ENCODE measurements at places on chromosomes 6 and 20.

GRCh38 chr6:100134297-100134696 is 140.3 kb upstream of the MCHR2 start:
- no peak for DNase-seq

DNA sequence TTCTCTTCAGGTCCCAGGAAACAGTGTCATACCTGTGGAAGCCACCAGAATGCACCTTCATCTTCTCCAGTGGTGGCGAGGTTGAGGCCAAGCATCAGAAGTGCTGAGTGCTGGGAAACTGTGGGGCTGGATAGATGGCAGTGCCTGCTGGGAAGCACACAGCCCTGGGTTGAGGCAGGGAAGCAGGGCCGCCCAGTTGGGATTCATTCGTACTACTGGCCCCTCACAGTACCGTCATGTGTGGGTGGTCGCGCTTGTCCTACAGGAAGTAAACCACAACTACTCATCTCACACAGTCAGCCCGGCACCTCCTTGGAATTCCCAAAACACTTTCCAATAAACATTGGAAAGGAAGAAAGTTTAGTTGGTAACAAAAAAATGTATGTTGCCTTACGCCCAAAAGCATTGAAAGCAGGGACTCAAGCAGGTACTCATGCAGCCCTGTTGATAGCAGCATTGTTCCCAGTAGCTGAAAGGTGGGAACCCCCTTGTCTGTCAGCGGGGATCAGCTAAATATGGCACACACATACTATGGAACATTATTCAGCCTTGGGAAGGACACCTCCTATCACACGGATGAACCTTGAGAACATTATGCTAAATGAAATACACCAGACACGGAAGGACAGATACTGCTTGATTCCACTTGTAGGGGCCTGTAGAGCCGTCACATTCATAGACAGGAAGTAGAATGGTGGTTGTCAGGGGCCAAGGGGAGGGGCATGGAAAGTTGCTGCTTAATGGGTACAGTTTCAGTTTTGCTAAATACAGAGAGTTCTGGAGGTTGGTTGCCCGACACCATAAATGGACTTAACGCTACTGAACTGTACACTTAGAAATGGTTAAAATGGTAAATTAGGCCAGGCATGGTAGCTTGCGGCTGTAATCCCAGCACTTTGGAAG is 162.7 kb downstream of the MTHFD1L start:
- DNase-seq, result no peak

GRCh38 chr6:168730931-168731716 is 290.1 kb downstream of the SMOC2 start:
- DNase-seq, result no peak

DNA sequence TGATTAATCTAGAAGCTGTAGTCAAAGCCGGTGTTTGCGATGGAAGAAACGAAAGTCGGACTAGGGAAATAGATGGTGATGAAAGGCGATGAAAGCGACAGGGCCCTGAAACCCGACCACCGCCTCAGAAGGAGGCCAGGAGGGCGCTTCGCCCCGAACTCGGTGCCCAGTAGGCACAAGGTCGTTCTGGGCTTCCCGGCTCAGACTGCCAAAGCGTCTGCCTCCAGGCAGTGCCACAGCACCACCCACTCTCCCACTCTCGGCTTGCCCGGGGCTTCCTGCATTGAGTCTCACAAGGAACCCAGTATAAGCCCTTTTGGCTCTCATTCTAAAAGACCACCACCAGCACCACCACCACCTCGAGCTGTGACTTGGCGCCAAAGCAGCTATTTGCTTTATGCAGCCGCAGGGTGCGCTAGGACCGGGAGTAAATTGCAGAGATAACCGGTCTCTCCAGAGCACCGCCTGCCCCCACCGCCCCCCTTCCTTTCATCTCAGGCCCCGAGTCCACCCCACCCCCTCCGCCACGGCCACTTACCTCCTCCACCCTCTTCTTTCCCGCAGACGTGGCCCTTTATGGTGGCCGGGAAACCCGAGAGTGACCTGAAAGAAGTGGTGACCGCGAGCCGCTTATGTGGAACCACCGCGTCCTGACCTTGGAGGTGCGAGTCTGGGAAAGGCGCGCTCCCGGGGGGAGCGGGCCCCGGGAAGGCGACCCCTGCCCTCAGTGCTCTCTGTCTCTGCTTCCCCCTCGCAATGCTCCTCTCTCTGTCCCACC is 2.4 kb downstream of the TCF21 start:
- no peak for DNase-seq

DNA sequence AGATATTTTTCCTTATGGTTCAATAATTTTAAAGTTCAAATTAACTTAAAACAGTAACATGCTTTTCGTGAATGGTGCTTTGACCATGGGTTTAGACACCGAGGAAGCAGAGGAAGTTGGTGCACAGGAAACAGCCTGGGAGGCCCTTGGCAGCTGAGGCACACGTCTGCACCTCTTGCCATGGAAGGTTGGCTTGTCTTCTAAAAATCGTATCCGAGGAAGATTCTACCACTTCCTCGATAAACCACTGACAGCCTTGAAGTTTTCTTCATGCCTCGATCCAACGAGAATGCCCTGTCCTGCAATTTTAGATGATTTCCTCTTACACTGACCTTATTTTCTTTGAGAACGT is 12.2 kb downstream of the DLL1 start:
- DNase-seq, result no peak

- DNase-seq, result no peak
These were observed 934 bp downstream of the KCNK5 start for GRCh38 chr6:39228111-39228971.

DNA sequence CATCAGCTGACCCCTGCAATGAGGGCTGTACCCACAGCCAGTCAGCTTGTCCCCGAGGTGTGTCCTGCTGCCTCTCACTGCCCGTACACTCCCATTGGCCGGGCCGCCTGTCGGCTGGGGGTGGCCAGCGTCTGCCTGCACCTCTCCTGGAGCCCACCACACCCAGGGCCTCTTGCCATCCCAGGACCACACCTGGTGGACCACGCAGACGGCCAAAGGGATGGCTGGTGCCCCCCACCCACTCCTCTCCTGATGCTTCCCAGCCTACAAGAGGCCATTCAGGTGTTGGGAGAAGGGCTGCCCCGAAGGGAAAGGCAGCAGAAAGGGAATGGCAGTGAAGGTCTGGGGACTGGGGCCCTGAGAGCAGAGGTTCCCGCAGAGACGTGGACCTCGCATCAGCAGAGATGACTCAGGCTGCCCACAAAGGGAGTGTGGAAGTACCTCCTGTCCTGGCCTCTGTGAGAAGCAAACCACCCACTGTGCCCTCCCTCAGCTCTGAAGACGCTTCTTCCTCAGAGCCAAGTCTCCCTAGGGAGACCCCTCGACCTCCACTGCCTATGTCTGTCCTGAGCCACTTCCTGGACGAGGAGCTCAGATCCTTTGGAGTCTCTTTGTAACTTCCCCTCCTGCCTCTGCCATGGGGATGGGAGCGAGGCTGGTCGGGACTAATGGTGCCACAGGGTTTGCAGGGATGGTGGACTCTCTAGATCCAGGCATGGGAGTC is 60.9 kb downstream of the PYGB start:
- no peak for DNase-seq

DNA sequence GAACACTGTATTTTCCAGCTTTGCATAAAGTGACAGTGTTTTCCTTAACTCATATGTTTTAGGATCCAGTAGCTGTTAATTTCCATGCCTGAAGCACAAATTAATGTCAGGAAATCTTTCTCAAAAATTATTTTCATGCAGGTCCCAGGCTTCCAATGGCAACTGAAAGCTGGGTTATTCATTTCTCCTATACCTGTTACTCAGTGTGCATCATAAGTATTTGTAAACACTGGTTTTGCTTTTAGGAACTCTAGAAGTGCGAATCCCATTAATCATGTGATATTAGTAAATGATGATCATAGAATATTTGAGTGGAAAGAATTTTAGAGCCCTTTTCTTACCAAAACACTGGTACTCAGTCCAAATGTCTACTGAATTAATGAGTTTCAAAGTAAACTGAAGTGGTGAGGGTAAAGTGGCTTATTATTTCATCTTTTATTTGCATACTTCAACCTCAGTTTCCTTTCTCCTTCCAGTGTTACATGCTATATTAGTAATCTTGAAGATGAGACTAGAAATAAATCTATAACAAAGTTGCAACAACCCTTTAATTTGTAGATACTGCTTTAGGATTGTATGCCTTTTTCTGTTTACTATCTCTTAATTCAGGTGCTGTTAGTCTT is 124.0 kb downstream of the ZFAND3 start:
- no peak for DNase-seq

- no peak for DNase-seq
These were observed 212.3 kb upstream of the TBX18 start for GRCh38 chr6:84976526-84977362.

GRCh38 chr20:53020834-53021233 is 48.7 kb downstream of the TSHZ2 start:
- no peak for DNase-seq

- DNase-seq, result no peak
These were observed 103.5 kb downstream of the BFSP1 start for GRCh38 chr20:17427638-17428037.

DNA sequence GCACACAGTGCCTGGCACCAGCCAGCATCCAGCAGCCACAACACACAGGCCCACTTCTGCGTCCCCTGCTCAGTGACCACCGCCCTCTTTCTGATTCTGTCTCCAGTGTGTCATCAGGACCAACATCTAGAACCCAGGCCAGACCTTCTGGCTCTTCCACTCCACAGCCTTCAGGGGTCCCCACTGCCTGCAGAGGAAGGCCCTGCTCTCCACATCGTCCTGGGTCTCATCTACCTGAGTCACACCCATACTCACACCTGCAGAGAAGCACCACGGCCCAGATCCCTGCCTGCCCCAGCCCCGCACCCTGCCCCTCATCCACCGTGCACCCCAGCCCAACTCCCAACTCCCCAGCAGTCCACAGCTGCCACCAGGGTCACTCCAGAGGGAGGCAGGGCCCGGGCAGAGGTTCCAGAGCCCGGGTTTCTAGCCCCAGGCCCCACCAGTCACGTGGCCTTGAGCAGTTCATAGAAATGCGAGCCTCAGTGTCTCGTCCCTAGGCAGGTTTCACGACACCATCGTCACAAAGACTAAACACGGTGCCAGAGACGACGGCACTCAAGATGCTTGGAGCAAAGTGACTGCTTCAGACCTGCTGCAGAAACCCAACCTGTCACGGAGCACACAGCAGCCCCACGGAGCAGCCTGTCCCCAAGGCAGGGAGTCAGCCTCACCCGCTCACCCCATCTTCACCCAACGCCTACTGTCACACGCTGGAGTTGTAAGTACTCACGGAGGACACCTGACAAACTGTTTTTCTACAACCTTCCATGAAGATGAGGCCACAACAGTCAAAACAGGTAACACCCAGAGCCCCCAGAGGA is 16.1 kb downstream of the TAF4 start:
- DNase-seq, result no peak

- no peak for DNase-seq
These were observed 15.1 kb downstream of the AAR2 start for GRCh38 chr20:36251426-36251825.

GRCh38 chr6:81925201-81925600 is 172.7 kb upstream of the TENT5A start:
- DNase-seq, result no peak

DNA sequence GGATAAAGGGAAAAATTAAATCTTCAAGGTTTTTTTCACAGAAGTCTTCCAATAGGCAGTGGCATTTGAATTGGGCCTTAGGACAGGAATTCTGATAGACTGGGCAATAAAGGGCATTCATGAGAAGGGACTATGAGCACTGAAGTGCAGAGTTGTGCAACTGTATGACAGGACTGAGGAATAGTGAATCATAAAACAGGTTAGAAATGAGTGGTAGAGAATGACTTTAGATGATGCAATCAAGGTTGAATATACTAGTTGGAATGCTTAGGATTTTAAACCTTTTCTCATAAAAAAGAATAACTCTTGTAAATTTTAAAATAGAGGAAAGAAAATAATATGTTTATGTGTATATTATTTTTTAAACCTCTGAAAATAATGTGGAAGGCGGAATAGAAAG is 944.7 kb downstream of the PHF3 start:
- no peak for DNase-seq

DNA sequence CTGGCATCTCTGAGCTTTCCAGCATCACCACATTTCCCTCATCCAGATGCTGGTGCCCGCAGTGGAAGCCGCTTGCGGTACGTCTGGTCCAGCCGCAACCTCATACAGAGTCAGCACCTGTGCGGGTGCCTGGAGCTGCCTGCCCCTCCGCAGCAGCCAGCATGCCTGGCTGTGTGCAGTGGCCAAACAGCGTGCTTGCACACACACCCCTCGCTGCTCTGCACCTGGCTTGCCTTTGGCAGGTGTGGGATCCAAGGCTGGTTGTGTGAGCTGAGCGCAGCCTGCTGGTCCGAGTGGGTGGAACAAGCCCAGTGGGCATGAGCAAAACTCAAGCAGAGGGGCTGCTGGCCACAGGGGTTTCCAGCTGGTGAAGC is 3.1 kb upstream of the HINT3 start:
- DNase-seq, result no peak

DNA sequence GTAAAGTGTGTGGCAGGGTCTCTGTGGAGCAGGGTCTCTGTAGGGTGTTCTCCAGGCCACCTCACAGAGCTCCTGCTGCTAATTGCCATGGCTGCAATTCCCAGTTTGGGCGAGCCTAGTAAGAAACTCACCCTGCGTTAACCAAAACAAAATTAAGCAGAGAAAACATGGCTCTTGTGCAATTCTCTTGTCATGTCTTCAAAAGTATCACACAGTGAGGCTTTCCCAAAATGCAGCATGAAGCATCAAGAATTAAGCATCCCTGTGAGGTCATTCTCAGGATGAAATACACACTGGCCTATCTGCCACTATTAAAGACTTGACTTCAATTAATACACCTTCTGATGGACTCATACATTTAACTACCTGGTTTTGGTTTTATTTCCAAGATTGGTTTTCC is 72.8 kb downstream of the KIF13A start:
- DNase-seq, result no peak

DNA sequence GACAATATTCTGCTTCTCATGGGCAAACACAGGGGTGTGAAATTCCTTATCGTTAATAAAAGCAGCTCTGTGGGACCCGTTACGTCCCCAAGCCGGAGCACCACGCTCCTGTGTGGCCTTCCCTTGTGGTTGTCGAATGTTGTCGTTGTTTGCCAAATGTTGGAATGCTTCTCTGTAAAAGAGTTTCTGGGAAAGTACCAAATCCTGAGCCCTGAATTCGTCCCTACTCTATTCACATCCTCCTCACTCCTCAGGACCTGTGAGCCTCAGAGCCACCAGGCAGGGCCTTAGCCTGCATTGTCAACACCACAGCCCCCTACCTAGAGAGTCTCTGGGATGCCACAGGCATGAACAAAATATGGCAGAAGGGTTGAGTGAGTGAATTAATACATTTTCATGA is 64.0 kb downstream of the THBS2 start:
- DNase-seq, result no peak

DNA sequence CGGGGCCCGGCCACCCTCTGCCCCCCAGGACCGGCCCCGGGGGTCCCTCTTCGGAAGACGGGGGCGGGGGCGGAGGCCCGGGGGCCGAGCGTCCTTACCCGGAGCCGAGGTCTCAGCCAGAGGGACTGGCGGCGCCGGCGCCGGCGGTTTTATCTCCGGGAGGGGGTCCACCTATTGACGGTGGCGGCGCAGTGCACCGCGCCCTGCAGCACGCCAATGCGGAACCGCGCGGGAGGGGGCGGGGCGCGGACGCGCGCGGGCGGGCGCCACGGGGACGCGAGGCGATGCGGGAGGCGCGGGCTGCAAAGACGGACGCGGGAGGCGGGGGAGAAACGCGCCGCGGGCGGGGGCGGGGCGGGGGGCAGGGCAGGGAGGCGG is at the start of gene EEF1A2:
TSS of gene EEF1A2 (minus strand) at position 124 of the 378 bp plus-strand sequence. CDS start 1,320 bp downstream, outside the sequence.
- DNase-seq, result no peak
